ENCODE measurements at places on chromosomes 2 and 18. TPM values are rescaled to one million over a fixed set of nuclear protein-coding genes. Genes with fewer than 3 reads are reported as not detected.

The RUFY4 gene
- polyA plus RNA-seq: 0.89 TPM

The STAT4 gene
- 0.30 TPM for polyA plus RNA-seq

The BOLL gene
- 1.1 TPM for polyA plus RNA-seq

The ACMSD gene
- polyA plus RNA-seq: 0.11 TPM

The AKAIN1 gene
- polyA plus RNA-seq: not detected

GRCh38 chr18:25743646-25744151 lies 346.7 kb downstream of the SS18 start:
- peak; percentile 79 for DNase-seq

DNA sequence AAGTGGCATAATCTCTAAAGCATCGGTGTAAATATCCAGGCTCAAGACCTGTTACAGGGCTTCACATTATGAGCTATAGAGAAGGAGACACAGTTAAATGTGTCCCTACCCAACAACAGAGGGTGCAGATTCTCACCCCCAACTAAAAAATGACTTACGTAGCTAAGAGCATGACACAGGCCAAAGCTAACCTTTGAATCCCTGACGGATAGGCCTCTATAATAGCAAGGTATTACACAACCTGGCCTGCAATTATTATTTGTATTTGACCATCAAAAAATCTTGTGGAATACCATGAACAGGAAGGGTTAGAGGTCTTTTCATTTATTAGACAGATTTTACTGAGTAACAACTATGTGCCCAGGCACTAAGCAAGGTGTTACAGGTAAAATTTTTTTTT lies 45.1 kb downstream of the RNU4ATAC start:
- DNase-seq: no peak

GRCh38 chr2:138596403-138596802 lies 94.8 kb downstream of the SPOPL start:
- peak; percentile 58 for DNase-seq

- DNase-seq: no peak
Measured at GRCh38 chr18:9865764-9866490, 19.8 kb upstream of the TXNDC2 start.

DNA sequence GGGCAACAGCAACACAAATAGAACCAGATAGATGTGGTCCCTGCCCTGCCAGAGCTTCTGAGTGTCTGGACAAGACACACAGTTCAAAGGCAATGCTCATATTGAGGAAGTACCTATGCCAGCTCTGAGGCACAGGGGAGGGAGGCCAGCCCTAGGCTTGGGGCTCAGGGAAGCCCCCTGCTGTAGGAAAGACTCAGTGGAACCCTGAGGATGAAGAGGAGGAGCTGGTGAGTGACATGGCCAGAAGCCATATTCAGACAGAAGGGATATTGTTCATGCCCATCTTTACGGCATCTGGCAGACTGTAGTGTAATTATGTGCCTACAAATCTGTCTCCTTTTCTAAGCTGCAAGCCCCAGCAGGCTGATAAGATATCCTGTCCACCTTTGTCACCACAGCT lies 8.8 kb downstream of the SIGLEC15 start:
- no peak for DNase-seq

DNA sequence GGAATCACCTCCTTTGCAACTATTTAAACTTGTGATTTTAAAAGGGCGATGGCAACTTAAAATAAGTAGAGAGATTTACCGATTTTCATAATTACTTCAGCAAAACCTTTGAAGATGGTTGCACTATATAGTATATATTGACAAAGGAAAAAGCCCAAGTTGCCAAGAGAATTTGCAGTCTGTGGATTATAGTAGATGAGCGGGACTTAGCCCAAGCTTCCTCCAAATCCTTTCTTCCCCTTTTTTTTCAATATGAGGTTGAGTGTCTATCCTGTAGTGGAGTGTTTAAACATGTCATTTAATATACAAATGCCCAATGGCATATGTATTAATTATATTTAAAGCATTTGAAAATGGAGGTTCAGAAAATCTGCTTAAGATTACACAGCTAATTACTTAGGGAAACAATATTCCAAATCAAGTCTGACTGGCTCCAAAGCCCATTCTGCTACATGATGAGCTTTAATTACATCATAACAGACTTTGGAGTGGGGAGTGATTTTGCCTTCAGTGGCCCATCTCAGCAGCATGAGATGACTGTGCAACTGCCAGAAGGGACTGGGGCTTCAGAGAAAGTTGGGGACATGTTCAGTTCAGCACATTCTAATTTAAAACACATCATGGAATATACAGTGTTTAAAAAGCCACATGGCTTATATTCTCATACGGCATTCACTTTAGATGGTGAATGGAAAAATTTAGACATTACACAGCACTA lies 73.2 kb downstream of the COL3A1 start:
- DNase-seq: no peak

DNA sequence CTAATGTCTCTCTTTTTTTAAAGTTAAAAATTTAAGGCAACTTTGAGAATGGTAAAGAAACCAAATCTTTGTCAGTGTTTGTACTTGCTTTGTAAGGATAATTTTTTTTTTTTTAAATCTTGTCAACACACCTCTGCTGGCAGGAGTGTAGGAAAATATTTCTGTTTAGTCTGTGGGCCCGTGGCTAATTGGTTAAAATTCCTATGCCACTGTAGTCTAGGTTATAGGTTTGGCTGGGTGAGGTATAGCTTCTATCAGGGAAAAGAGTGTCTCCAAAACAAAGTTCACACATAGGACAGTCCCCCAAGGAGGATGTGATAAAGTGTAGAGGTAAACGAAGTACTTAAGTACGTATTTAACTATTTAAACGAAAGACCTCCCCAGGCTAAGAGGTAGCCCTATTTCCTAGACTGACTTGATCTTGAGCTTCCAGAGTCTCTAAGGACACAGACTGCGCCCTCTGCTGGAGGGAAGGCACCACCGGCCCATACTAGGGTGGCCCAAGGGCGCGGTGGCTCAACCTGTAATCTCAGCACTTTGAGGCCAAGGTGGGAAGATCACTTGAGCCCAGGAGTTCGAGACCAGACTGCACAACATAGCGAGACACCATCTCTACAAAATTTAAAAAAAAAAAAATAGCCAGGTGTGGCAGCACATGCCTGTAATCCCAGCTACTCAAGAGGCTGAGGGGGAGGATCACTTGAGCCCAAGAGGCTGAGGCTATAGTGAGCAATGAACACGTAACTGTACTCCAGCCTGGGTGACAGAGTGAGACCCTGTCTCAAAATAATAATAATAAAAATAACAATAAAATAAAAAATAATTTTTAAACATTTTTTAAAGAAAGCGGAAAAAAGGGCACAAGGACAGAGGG lies 8.9 kb downstream of the TEX44 start:
- DNase-seq: peak; percentile 97

GRCh38 chr18:79558933-79559416 lies 120.6 kb upstream of the CTDP1 start:
- DNase-seq: no peak

GRCh38 chr2:118986738-118987137 lies 44.7 kb downstream of the MARCO start:
- DNase-seq: no peak

- DNase-seq: no peak
Measured at GRCh38 chr2:223283329-223283728, 231.3 kb downstream of the KCNE4 start.

DNA sequence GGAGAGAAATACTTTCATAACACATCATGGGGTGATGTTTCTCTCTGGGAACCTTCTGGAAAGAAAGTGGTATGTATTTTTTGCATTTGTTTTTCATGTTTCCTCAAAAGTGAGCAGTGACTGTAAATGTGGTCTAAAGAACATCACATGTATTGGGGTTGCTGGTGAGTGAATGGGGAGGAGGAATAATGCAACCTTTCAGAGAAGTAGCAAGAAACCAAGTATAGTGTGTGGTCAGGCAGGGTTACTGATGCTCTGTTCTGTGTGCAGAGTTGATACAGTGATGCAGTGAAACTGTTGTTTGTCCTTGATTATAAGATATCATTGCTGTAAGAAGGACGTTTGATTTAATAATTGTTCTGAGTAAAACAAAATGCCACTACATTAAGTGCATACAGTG lies 24.1 kb downstream of the ADNP2 start:
- no peak for DNase-seq

DNA sequence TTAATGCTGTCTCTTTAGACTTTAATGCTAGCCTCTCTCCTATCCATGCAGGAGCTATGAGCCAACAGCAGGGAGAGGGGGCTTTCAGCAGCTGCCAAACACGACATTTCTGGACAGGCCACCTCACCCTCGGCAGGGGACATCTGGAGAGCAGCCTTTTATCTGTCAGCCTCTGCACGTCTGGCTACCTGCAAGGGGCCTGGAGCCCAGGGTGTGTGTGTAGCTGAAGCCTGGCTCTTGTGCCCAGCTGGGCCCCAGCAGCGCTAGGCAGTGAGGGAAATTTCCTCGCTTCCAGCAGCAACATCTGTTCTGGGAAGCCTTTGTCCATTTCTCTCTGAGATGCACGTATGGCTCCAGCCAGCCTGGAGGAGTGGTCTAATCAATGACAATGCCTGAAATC lies 728.7 kb upstream of the ID2 start:
- DNase-seq: no peak

- DNase-seq: no peak
Measured at GRCh38 chr18:54947091-54947490, 12.2 kb downstream of the CCDC68 start.

All from GM23338 (cell line).